ENCODE measurements at places on chromosomes 4 and X.

GRCh38 chr4:1859389-1859753, 3.4 kb upstream of the LETM1 start:
- no peak for DNase-seq

DNA sequence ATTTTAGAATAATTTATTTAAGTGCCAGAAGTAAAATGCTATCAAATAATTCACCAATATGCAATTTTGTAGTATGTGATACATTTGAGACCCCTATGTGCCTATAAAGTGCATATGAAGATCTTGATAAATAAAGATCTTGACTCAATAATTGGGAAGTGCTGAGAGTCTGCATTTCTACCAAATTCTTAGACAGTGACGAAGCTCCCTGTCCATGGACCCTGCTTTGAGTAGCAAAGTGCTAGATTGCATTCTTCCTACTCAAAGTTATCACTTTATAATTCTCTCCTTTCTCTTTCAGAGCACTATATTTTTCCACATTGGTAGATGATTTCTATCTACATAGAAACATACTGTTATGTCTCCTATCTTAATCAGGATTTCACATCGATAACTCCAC, 1393.9 kb downstream of the ARAP2 start:
- peak; percentile 4 for DNase-seq

GRCh38 chrX:78109458-78109857, 5.4 kb downstream of the PGK1 start:
- DNase-seq = no peak

- DNase-seq = peak; percentile 2
These were observed 599.5 kb downstream of the FSTL5 start for GRCh38 chr4:161564230-161564834.

GRCh38 chr4:148951346-148951745, 509.1 kb upstream of the NR3C2 start:
- no peak for DNase-seq

DNA sequence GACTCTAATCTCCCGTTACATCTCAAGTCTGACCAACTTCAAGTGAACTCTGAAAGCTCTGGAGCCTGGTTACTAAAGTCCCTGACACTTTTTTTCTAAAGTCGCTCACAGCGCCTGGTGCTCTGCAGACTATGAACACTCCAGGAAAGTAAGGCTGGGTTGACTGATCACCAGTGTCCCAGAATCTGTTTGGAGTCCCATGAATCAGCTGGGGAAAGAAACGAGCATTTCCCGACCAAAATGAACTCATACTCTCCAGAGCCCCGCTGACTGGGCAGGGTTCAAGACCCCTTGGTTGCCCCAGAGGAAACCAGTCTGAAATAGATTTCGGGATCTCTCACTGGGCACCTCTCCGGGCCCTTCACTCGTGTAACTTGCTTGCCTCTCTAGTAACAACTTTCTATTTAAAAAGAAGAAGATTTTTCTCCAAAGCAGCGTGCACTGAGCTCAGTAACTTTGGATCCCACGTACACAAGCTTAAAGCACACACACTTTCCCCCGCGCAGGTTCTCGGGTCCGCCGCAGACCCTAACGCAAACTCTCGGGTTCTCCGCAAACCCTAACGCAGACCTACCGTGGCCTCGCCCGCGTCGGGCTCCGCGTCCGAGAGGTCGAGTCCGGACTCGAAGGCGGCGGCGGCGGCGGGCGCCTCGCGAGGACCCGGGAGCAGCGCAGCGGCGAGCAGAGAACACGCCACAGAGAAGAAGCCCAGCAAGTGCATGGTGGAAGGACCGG, 964 bp downstream of the VEGFC start:
- peak; percentile 68 for DNase-seq

DNA sequence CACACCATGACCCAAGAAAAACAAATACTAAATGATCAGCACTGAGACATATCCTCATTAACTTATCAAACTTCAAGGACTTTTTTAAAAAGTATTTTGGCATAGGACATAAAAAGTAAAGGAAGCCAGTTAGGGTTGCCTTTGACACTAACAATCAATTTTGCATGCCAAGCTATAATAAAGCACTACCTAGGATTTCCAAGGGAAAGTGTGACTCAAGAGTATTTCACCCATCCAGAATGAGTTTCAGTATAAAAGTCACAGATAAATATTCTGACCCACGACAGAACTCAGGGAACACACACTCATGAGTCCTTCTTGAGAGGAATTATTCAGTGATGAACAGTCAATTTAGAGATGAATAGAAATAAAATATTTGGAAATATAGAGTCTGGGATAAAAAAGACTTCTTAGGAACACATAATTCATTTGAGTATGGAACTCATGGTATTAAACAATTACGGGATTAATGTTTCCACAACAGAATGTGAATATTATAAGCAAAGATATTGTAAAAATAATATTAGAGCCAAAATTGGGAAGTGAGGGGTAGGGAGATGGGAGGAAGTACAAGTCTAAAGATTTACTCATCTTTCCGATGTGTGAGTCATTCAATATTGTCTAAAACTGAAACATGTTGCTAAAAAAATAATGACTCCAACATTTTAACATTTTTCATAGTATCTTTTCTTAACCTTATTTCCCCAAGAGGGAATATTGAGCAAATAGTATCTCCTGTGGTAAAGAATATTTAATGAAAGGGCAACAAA, 143.5 kb upstream of the LNX1 start:
- peak; percentile 75 for DNase-seq

- no peak for DNase-seq
These were observed 61.4 kb downstream of the ANKRD17 start for GRCh38 chr4:73197220-73197619.

DNA sequence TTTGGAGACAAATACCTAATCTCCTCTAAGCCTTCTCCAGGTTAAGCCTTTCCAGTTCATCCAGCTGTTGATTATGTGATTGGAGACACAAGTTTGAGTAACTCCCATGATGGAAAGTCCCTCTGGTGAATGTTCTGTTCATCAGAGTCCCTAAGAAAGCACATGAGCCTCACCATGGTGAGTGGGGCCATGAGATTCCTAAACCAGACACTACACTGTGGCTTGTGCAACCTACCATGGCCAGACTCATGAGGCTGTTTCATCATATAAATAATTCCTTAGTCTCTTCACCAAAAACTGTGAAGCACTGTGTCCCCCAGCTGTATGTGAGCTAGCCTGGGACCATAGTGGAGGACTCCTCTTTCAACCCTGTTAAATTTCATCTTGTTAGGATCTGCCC, 14.4 kb downstream of the PKD2 start:
- no peak for DNase-seq

DNA sequence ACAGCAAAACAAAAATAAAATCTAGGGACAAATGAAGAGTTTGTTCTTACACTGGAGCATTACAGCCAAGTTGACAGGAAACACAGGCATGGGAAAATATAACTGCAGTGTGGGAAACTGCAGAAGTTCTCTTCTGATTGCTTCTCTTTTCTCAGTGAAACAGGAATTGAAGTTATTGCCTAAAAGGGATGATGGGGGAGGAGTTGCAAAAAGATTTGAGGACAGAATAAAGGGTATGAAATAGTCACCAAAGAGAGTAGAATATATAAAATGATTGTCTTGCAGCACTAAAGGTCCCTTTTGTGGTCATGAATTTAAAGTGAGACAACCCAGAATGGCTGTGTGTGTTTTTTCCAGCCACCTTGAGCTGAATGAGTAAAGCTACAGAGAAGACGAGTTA, 103.7 kb downstream of the JADE1 start:
- DNase-seq = no peak

- no peak for DNase-seq
These were observed 195.5 kb upstream of the ATP6AP2 start for GRCh38 chrX:40385256-40385655.

DNA sequence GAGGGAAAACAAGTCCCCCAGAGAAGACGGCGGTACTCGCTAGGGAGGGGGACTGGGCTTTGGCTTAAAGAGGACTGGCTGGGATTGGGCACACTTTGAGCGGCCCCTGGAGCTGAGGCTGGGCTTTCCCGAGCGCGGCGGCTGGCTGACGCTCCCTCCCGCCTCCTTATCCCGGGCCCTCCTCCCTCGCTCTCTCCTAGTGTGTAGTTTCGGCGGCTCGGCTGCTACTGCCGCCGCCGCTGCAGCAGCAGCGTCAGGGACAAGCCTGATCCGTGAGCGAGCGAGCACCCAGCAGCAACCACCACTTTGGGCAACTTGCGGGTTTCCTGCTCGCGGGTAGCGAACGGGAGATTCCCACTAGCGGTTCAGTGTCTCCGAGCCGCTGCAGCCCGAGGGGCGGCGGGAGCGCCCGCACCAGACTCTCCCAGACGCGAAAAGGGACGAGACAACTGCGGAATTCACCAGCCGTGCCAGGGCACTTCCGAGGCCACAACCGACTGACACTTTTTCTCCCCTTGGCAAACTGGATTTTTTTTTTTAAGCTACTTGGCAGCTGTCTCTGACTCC, 632 bp upstream of the PCDH7 start:
- DNase-seq = peak; percentile 59

DNA sequence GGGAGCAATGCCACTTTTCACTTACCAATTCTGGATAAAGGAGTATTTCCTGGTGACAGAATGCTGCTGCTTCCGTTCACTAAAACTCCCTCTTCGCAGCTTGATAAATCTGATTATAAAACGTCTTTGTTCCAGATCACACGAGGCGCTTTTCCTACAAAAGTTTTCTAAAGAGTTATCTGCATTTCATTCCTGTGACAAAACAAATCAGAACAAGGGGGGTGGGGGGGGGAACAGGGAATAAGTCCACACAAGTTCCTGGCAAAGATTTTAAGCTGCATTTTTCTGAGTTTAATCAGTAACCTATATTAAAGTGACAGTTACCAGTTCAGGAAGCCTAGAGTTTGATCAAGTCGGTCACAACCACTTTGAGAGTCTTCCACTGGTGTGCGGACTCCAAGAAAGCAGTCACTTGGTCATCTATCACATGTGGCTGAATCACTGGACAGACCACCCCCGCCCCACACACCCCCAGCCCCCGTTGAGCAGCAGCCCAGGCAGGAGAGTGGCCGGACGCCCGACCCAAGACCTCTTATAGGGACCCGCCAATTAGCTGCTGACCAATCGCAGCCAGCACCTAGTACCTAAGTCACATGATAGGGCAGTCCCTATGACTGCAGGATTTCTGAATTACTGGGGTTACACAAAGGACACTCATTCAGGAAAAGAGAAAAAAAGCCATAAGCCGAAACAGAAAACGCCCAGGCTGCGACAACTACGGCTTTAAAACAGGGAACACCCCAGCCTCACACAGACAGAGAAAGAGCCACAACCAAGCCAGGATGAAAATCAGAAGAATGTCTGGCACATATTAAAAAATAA, 569.3 kb upstream of the DIPK2B start:
- DNase-seq = peak; percentile 93

DNA sequence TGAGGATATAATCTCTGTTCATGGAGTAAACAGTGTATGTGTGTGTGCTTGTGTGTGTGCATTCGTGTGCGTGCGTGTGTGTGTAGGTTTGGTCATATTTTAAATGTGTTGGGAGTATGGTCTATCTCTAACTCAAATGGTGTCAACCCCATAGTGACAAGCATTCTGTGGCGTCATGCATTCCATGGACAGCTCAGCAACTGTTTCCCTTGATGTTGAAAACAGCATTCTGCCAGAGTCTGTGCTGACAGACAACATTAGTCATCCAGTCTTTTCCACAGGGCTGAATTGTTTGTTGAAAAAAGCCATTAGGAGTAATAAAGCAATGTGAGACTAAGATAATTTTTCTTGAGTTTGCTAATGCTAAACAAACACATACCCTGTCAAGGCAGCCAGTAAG, 706.6 kb downstream of the PCDH19 start:
- no peak for DNase-seq

DNA sequence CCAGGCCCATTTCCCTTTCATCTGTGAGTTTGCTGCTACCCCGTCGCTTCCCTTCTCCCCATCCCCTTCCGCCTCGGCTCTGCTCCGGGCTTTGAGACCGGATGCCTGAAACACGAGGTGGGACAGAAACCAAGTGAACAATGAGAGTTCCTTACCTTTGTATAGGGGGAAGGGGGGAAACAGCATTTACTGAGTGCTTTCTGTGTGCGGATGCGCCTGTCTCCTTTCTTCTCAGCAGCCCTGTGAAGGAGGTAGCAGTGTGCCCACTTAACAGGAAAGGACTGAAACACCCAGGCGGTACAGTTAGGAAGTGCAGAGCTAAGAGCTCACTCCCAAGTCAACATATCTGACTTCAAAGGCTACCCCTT, 43.2 kb upstream of the TMSB15B start:
- DNase-seq = peak; percentile 57

GRCh38 chr4:23945451-23946017, 55.7 kb upstream of the PPARGC1A start:
- peak; percentile 78 for DNase-seq

DNA sequence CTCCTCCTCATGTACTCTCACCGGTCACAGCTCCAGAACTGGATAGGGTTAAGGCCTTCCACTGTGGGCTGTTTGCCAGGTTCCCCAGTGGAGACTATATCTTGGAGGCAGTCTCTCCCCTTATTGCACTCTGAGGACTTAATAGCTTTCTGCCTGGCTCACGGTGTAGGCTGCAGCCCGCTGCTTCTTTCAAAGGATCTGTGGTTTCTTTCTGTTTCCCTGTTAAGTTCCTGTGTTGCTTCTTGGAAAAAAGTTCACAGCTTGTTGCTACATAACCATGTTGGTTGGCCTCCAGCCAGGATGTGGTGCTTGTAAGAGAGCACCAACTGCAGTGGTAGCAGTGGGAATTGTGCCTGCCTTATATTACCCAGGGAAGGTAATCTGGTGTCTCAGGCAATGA, 24.9 kb upstream of the ZDHHC15 start:
- no peak for DNase-seq

- no peak for DNase-seq
These were observed 204.7 kb downstream of the TLL1 start for GRCh38 chr4:166077782-166078181.

DNA sequence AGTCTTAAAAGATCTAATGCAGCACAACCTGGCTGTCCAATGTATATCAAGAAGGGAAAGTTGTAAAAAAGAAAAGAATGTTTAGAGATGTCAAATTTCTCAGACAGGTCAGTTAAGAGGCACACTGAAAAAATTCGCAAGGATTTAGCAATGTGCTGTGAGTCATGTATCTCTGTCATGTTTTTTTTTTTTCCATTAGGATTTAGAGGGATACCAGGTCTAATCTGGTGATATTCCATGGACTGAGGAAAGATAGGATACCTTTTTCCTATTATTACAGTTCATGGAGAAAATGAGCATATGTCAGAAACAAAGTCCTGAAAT, 815.4 kb upstream of the PCDH10 start:
- peak; percentile 62 for DNase-seq

GRCh38 chr4:86398187-86398586, 38.3 kb upstream of the MAPK10 start:
- DNase-seq = no peak

DNA sequence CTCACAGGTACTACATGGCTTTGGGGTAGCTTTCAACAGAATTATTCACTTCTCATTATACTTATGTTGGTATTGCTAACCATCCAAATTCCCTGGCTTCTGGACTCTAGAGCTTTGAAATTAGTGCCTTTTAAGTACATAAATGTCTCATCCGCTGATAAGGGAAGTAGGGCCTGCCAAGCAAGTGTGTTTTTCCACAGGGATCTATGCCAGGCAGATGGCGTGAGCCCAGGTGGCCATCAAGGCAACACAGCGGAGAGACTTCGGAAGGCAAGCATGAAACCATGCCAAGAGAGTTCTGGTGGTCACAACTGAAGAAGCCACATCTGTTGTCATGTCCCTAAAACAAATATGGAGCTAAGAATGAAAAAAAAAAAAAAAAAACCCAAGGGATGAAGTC, 503.1 kb upstream of the LCORL start:
- no peak for DNase-seq

Measured in EH (cell line).